T follicular helper cell (primary cell): ENCODE measurements at places on chromosomes 5 and 9.

DNA sequence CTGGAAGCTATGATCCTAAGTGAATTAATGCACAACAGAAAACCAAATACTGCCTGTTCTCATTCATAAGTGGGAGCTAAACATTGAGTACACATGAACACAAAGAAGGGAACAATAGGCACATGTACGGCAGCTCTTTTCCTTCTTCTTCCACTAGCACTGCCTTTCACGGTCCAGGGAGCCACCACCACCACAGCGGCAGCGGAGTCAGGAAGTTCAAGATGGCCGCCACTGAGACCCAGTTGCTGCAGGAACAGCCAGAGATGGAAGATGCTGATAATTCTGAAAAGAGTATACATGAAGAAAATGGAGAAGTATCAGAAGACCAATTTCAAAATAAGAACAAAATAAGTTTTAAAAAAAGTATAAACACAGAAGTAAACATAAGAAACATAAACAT is 39.5 kb upstream of the TNFSF15 start:
- no peak for DNase-seq

DNA sequence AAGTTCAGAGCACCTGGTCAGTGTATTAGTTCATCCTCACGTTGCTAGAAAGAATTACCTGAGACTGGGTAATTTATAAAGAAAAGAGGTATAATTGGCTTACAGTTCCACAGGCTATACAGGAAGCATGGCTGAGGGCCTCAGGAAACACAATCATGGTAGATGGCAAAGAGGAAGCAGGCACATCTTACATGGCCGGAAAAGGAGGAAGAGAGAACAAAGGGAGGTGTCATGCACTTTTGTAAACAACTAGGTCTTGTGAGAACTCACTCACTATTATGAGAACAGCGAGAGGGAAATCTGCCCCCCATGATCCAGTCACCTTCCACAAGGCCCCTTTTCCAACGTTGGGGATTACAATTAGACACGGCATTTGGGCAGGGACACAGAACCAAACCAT is 28.8 kb upstream of the CAVIN4 start:
- DNase-seq = no peak

DNA sequence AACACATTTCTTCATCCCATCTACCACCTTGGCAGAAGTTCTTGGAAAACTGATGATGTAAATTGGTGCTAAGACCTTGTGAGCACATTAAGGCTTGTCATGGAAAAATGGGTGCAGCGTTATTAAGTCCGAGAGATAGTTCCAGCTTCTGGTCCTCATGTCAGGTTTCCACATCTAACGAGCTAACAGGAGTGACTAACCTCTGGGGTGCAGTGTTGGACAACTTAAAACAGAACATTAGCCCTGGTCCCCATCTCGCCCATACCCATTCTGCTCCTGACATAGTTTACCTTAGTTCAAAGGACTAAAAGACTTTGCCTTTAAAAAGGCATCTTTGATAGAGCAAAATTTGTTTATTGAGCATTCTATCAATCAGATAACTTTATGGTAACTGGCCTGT is 128.0 kb downstream of the SLC1A3 start:
- no peak for DNase-seq

GRCh38 chr5:166750376-166750775 is 1541.1 kb upstream of the WWC1 start:
- DNase-seq = no peak

GRCh38 chr5:137561608-137562007 is 62.5 kb upstream of the SPOCK1 start:
- DNase-seq = no peak

DNA sequence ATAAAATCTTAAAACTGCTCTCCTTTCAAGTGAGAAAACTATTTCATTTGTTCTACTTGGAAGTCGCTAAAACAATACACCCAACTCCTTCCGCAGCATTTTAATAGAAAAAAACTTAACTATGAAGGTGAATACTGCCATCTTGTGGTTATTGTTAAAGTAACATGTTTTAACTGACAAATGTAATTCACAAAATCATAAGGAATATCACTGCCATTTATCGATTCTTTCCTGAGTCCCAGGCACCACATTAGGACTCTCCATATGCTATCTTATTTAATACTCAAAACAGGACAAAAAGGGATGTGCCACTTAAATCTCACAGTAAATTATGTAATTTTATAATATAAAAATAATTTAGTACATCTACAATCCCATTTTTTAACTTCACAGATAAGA is 130.5 kb upstream of the ITGA1 start:
- DNase-seq = no peak

DNA sequence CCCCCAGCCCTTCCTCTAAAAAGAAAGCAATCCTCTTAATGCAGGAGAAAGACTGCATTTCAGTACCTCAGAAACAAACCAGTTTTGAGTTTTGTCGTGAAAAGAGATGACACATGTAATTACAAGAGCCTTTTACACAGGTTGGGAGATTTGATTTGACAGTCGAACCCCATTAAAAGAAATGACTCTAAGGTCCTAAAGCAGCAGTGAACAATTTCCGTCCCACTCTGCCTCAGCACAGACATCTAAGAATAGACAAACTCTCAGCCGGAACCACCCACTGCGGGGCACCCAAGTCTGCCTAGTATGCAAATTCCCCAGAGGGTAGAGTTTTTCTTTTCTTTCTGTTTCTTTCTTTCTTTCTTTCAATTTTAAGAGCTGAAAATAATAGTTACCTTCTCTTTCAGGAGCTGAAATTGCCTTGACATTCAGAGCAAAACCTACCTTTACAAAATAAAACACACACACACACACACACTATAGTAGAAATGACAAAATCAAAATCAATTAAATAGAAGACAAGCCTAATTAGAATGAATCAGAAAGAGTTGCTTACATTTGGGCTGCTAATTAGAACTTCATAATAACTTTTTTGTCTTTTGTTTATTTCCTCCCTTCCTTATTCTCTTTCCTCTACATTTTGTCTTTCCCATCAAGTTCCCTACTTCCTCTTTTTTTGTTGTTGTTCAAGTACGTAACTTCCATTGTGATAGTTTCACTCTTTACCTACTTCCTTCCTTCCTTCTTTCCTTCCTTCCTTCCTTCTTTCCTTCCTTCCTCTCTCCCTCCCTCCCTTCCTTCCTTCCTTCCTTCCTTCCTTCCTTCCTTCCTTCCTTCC is 65.1 kb downstream of the BASP1 start:
- no peak for DNase-seq

- no peak for DNase-seq
Observed at GRCh38 chr5:153960269-153961215, 78.2 kb downstream of the FAM114A2 start.

DNA sequence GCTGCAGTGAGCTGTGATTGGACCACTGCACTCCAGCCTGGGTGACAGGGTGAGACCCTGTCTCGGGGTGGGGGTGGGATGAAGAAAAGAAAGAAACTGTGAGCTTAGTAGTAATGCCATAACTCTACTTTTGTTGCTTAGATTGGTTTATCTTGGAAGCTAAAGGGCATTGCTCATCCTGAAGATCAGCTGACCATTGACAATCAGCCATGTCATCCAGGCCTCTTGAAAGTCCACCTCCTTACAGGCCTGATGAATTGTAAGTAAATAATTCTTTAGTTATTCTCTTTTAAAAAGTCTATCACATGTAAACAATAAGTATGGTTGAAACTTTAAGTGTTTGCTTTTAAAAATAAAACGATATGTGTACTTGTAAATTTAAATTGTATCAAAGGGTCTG is 11.4 kb downstream of the OCLN start:
- no peak for DNase-seq

GRCh38 chr5:141492168-141492885 is 3.4 kb downstream of the PCDHGC5 start:
- no peak for DNase-seq

GRCh38 chr9:129841071-129841470 is 5.8 kb downstream of the USP20 start:
- no peak for DNase-seq

DNA sequence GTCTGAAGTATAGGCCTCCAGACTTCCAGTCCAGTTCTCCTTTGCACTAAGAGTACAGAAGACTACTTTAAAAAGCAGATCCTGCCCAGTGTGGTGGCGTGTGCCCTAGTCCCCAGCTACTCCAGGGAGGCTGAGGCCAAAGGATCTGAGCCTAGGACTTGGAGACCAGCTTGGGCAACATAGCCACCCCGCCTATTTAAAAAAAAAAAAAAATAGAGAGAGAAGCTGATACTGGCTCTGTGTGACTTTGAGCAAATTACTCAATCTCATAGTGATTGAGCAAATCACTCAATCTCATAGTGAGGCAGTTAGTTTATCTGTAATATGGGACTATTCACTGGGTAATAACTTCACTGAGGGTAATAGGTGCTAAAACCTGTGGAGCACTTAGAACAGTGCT is 43.6 kb upstream of the KDM4C start:
- no peak for DNase-seq

- no peak for DNase-seq
Observed at GRCh38 chr9:90808890-90809685, 7.5 kb downstream of the SYK start.

DNA sequence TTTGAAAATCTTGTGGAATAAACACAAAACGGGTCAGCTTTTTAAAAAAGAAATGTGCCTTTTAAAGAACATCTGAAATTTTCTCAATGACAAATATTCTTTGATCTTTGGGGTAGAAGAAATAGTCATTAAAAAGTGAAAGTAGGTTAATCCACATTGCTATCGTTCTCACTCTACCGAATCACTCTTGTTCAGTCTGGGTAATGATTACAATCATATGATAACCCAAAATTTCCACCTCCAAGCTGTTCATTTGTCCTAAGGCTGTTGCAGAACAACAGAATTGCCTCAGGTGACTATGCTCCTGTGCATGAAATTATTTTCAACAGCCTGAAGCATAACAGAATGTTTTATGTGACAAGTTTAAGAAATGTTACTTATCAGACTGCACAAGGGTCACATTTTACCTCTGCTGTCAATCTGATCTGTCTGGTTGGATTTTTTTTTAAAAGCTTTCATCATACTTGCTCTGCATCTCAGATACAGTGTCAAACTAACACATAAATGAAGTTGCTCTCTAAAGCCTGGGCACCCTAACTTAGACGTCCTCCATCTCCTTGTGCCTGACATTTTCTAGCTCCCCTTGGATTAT is 227.3 kb downstream of the LURAP1L start:
- no peak for DNase-seq

- no peak for DNase-seq
Observed at GRCh38 chr5:132675936-132676689, 2.3 kb downstream of the IL4 start.

DNA sequence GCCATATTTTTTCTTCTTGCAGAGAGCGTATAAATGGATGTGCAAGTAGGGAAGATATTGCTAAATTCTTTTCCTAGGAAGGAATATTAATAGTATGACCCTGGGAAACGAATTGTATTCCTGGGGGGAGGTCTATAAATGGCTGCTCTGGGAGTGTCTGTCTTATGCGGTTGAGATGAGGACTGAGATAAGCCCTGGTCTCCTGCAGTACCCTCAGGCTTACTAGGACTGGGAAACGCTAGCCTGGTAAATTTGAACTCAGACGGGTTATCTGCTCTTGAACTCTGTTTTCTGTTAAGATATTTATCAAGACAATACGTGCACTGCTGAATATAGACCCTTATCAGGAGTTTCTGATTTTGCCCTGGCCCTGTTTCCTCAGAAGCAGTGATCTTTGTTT is 1126.4 kb upstream of the C9orf72 start:
- no peak for DNase-seq

DNA sequence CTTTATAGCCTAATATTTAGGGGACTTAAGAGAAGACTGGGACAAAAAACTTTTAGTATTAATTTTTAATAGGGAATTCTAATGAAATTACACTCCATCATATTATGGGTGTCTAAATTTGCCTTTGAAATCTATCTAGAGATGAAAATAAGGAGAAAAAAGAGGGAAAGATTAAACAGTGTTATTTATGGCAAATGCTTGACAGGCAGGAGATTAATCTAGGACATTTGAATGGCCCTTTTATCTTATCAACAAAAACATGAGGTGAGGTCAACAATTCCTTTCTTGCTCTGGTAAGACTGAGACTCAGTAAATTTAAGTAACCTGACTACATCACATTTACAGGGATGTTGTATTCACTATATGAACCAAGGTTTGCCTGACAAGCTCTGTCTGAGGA is 852.8 kb upstream of the CTNND2 start:
- no peak for DNase-seq

DNA sequence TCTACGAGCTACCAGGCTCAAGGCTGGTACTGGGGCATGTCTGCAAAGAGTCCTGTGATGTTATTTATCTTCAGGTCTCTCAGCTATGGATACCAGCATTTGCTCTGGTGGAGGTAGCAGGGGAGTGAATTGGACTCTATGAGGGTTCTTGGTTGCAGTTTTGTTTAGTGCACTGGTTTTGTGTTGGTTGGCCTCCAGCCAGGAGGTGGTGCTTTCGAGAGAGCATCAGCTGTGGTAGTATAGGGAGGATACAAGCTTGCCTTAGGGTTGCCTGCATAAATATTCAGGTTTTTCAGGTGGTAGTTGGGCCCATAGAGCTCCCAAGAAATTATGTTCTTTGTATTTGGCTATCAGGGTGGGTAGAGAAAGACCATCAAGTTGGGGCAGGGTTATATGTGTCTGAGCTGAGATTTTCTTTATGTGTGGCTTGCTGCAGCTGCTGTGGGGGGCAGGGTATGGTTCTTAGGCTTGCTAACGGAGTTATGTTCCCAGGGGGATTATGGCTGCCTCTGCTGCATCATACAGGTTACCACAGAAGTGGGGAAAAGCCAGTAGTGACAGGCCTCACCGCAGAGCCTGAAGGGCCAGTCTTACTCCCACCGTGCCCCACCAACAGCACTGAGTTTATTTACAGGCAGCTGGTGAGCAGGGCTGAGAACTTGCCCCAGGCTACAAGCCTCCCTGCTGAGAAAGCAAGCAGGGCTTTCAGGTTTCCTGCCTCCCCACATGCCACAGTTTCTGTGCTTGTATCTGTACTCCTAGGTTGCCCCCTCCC is 9.7 kb upstream of the RIOK2 start:
- DNase-seq = no peak

DNA sequence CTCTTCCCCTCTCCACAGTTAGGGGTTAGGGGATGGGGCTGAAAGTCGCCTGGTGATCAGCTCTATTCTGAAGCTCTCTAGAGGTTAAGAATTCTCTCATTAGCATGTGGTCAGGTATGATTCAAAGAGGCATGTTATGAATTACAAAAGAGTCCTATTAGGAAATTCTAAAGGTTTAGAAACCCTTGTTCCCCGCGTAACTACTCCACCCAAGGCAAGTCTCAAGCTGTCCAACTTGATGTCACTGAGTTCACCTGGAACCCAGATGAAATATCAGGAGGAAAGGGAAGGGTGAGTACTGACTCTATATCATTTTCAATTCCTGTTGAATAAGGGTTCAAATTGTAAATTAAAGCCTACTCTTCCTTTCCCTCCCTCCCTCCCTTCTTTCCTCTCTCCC is 18.1 kb upstream of the RNF145 start:
- no peak for DNase-seq

- no peak for DNase-seq
Observed at GRCh38 chr5:91417219-91417618, 34.1 kb upstream of the ARRDC3 start.

GRCh38 chr9:136310273-136311030 is 6.6 kb upstream of the CCDC187 start:
- DNase-seq = no peak

GRCh38 chr5:124477062-124477461 is 269.4 kb downstream of the ZNF608 start:
- DNase-seq = no peak

- DNase-seq = no peak
Observed at GRCh38 chr5:121366515-121366914, 485.2 kb upstream of the FTMT start.
